ENCODE measurements at places on chromosomes 7 and 10. TPM values are rescaled to one million over a fixed set of nuclear protein-coding genes. Genes with fewer than 3 reads are reported as not detected.

SFTPD gene
- 0.30 TPM for total RNA-seq

PIP gene
- not detected for total RNA-seq

SLC39A12 gene
- 0.27 TPM for total RNA-seq

MYOF gene
- total RNA-seq = 226 TPM

GRCh38 chr7:115128154-115128553 lies 206.3 kb downstream of the MDFIC start:
- H3K36me3 ChIP-seq = no peaks in the 10 kb centered on the region
- DNase-seq = no peak
- no peaks in the 10 kb centered on the region for H3K4me1 ChIP-seq
- no peak overlapping the region for H3K4me3 ChIP-seq
- no peaks in the 10 kb centered on the region for H3K27me3 ChIP-seq

DNA sequence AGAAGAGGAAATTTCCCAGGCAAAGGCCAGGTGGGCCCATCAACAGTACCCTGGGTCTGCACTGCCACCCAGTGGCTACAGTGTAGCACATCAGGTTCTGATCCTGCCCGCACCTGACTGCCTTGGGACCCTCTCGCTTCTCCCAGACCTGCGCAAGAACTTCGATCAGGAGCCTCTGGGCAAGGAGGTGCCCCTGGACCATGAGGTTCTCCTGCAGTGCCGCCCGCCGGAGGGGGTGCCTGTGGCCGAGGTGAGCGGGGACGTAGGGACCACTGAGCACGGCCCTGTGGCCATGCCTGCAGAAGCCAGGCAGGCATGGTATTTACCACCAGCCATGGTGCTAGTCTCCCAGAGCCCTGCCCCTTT lies 33.9 kb upstream of the SLC29A3 start:
- H3K4me1 ChIP-seq = no peaks in the 10 kb centered on the region
- no peak overlapping the region for H3K27ac ChIP-seq
- no peaks in the 10 kb centered on the region for H3K27me3 ChIP-seq
- H3K36me3 ChIP-seq = no peaks in the 10 kb centered on the region

- no peaks in the 10 kb centered on the region for H3K36me3 ChIP-seq
- no peak overlapping the region for H3K27ac ChIP-seq
- DNase-seq = no peak
- no peaks in the 10 kb centered on the region for H3K27me3 ChIP-seq
- H3K4me3 ChIP-seq = no peak overlapping the region
Measured at GRCh38 chr10:77214799-77215198, 422.8 kb downstream of the KCNMA1 start.

- no peak overlapping the region for H3K4me3 ChIP-seq
- no peaks in the 10 kb centered on the region for H3K27me3 ChIP-seq
- DNase-seq = no peak
- H3K36me3 ChIP-seq = no peaks in the 10 kb centered on the region
- no peak overlapping the region for H3K27ac ChIP-seq
Measured at GRCh38 chr7:28078036-28078901, 102.3 kb downstream of the JAZF1 start.

GRCh38 chr7:43621729-43622448 lies 39.0 kb downstream of the STK17A start:
- H3K27ac ChIP-seq = no peak overlapping the region
- H3K4me1 ChIP-seq = peaks cover 13% of the 10 kb centered on the region
- DNase-seq = no peak
- peaks cover 4% of the 10 kb centered on the region for H3K36me3 ChIP-seq
- H3K4me3 ChIP-seq = no peak overlapping the region
- H3K27me3 ChIP-seq = no peaks in the 10 kb centered on the region

GRCh38 chr7:76089865-76090475 lies 42.1 kb downstream of the MDH2 start:
- no peak overlapping the region for H3K4me3 ChIP-seq
- DNase-seq = no peak
- H3K27ac ChIP-seq = no peak overlapping the region
- no peaks in the 10 kb centered on the region for H3K27me3 ChIP-seq

- no peaks in the 10 kb centered on the region for H3K27me3 ChIP-seq
- H3K27ac ChIP-seq = no peak overlapping the region
- DNase-seq = no peak
- H3K4me3 ChIP-seq = no peak overlapping the region
- no peaks in the 10 kb centered on the region for H3K4me1 ChIP-seq
- H3K36me3 ChIP-seq = no peaks in the 10 kb centered on the region
Measured at GRCh38 chr10:6269953-6270867, 67.5 kb downstream of the PFKFB3 start.

DNA sequence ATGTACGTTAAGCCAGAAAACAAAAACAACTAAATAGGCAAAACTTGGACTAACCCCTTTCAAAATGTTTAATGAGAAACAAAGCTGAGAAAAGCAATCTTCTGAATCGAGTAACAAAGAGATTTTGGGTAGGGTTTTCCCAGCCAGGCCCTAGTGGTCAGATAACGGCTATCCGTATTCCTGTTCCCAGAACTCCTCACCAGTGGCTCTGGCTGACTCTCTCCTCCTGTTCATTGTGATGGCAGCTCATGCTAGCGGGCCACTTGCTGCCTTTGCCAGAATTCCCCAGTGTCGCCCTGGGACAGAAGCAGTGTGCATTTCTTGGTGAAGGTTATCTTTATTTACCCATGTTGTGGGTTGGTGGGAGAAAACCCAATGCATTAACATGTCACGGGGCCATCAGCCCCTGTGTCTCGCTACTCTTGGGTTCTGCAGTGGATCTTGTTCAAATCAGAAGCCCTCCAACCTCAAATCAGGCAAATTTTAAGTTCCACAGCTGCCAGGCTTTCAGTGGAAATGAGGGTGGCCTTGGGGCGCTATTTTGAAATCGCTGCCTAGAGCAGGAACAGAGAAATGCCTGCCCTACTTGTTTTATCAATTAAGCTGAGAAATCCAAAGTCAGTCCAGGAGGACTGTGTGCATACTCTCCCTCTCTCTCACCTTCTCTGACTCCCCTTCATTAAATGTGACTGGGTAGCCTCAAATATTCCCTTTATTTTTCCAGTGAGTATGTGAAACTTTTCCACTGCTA lies 164.5 kb upstream of the NPVF start:
- H3K27ac ChIP-seq = no peak overlapping the region
- no peaks in the 10 kb centered on the region for H3K36me3 ChIP-seq
- no peak for DNase-seq
- H3K27me3 ChIP-seq = no peaks in the 10 kb centered on the region

DNA sequence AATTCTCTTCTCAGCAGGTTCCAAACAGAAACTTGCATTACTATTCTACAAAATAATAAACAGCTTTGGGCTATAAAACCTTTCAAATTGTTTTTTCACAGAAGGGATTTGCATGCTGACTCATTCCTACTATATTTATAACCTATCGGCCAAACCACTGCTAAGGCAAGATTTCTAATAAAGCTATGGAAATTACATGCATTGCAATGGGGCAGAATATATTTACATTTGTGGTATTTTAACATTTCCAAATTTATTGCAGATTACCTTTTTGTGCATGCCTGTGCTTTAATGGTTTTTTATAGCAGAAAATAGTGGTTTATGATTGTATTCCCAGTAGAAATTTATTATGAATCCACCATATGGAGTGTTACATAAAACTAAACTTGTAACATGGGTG lies 69.0 kb upstream of the NPVF start:
- H3K4me1 ChIP-seq = no peaks in the 10 kb centered on the region
- no peaks in the 10 kb centered on the region for H3K27me3 ChIP-seq
- H3K36me3 ChIP-seq = no peaks in the 10 kb centered on the region
- H3K4me3 ChIP-seq = no peak overlapping the region
- no peak for DNase-seq

- no peaks in the 10 kb centered on the region for H3K4me1 ChIP-seq
- no peaks in the 10 kb centered on the region for H3K36me3 ChIP-seq
- no peak overlapping the region for H3K4me3 ChIP-seq
- no peaks in the 10 kb centered on the region for H3K27me3 ChIP-seq
Measured at GRCh38 chr10:48529331-48529730, 75.5 kb downstream of the ARHGAP22 start.
